SK-N-MC (cell line): ENCODE measurements at places on chromosomes 7 and 10.

- no peak for DNase-seq
These were observed 95.3 kb downstream of the PTPRN2 start for GRCh38 chr7:158492367-158492764.

GRCh38 chr10:130914367-130914766, 397.2 kb downstream of the TCERG1L start:
- DNase-seq = no peak

DNA sequence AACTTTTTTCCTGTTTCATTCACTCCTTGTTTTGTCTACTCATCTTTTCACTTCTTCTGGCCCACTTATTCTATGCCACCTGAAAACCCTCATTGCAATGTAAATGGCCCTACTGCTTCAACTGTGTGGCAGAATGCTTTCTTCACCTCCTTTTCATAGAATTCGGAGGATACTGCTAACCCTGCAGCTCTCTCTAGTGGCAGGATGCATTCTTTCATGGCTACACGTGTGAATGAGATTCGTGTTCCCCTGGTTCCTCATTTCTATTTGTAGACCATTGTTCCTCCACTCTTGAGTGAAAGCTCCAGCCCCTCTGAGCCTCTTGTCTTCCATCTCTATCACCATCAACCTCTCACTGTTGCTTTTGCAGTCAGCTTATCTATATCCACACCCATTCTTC, 20.9 kb upstream of the CYP26C1 start:
- no peak for DNase-seq

- DNase-seq = no peak
These were observed 176.5 kb upstream of the FRMD4A start for GRCh38 chr10:14507176-14507575.

DNA sequence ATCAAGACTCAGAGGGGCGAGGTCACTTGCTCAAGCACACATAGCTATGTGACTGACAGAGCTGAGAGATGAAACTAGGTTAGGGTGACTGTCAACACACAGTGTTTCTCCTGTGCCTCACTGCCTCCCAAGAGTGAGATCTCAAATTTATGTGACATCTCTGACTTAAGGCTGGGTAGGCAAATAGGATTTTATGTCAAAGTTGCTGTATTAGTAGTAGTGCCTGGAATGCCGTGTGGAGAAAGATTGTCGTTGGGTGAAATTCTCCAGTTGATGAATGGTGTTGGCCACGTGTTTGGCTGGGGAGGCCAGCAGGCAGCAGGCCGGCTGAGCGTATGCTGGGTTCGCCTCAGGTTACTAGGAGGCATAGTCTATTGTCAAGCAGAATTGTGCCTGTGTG, 148.3 kb upstream of the BMPER start:
- DNase-seq = no peak

GRCh38 chr7:155365146-155365874, 67.6 kb downstream of the INSIG1 start:
- no peak for DNase-seq

DNA sequence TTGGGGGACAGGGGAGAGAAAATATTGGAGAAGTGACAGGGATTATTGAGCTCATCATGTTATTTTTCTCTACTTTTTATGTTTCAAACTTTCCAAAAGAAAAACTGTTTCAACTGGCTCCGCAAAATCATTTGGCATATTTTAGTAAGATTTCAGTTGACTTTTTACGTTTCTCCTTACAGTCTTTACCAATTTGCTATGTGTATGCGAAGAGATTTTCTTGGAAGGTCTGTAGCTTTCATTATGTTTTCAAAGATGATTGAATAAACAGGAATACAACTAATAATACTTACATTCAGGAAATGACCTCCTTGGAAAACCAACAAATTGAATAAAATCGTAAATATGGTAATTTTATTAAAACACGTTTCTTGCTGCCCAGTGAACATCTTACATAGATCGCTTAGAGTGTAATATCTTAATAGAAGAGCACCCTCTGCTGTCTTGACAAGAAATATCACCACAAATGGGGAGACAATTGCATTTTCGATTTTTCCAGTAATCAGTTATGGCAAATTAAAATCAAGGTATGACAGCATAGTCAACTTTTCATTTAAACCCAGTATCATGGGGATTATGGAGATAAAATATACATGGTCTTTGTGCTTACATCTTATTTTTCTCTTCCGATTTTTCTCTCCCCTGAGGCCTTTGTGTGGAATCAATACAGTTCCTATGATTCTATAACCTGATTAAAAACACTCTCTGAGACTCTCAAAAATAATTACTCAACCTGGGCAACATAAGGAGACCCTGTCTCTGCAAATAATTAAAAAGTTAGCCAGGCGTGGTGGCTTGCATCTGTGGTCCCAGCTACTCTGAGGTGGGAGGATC, 43.1 kb downstream of the MBL2 start:
- no peak for DNase-seq
